ENCODE measurements at places on chromosomes 2 and 18.

GRCh38 chr2:211494085-211494484, 937.7 kb downstream of the CPS1 start:
- DNase-seq, result no peak

- no peak for DNase-seq
Observed at GRCh38 chr2:194253528-194254259, 1403.3 kb upstream of the SLC39A10 start.

- no peak for DNase-seq
Observed at GRCh38 chr2:220273082-220273481, 645.7 kb downstream of the SLC4A3 start.

DNA sequence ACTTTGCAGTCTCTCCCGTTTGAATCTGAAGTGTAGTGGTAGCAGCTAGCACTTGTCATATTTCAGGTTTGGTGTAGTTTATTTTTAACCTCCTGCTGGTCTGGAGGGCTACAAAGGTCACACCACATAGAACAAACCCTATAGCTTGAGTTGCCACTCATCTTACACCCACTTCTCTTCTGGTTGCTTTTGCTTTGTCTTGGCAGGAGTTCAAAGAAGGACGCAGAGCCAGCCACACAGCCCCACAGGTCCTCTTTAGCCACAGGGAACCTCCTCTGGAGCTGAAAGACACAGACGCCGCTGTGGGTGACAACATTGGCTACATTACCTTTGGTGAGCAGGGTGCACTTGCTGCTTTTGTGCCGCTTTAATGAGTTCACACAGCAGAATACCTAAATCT, 15.6 kb upstream of the GPBAR1 start:
- DNase-seq, result no peak

- DNase-seq, result no peak
Observed at GRCh38 chr2:164073101-164074074, 337.6 kb upstream of the FIGN start.

Data from LoVo (cell line).